Substantia nigra (tissue), 51 donors: ENCODE measurements at places on chromosomes 3 and 15.

GRCh38 chr3:195169011-195169649 lies 101.8 kb downstream of the XXYLT1 start:
- DNase-seq: no peak

- DNase-seq: no peak
Observed at GRCh38 chr3:87173776-87174175, 53.3 kb upstream of the CHMP2B start.

DNA sequence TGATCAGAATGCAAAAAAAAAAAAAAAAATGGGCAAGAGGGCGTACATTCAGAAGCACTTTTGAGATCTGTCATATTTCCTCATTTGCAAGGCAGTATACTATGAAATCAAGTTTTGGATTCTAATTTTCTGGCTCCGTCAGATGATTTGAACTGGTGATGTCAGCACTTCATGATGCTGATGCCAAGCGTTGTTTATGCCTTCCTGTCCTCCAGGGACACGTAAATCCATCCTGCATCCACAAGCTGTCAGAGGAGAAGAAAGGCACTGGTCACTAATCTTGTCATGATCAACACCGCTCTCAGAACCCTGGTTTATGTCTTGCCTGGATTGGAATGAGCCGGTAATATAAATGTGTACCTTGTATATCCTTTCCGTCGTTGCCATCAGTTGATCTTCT lies 152.1 kb upstream of the EPHA3 start:
- DNase-seq: no peak

GRCh38 chr3:80785475-80785874 lies 976.0 kb downstream of the GBE1 start:
- no peak for DNase-seq

DNA sequence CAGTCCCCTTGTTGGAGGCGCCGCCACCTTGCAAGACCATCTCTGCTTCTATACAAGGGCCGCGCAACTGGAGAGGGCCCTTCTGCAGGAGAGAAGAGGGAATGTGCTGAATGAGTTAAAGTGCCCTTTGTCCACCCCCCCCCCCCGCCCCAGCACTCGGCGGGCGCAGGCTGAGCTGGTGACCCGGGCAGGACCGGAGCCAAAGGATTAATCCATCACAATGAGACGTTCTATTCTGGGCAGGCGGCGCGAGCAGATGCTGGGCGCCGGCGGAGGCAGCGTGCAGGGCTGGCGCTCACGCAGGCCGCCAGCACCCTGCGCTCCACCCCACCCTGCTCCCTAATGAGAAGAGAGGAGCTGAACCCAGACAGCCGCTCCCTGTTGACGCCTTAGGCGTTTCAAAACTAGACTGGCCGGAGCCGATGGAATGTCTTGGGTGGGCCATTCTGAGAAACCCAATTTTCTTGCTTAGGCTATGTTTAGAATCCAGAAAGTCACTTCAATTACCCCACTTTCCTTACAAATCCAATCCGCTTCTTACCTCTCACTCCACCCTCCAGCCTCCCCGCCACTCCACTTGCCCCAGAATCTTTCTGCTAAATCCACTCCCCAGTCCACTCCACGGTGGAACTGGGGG lies 32.9 kb downstream of the GJD2 start:
- DNase-seq: peak; percentile 38

DNA sequence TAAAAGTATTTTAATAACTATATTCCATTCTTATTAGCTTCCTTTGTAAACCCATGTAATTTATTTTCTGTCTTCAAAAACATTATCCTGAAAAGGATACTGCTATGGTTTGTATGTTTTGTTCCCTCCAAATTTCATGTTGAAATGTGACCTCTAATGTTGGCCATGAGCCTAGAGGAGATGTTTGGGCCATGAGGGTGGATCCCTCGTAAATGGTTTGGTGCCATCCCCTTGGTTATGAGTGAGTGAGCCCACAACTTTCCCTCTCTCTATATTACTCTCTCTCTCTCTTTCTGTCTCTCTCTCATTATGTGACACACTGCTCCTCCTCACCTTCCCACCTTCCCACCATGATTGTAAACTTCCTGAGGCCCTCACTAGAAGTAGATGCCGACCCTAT lies 357.7 kb downstream of the MFSD1 start:
- no peak for DNase-seq

DNA sequence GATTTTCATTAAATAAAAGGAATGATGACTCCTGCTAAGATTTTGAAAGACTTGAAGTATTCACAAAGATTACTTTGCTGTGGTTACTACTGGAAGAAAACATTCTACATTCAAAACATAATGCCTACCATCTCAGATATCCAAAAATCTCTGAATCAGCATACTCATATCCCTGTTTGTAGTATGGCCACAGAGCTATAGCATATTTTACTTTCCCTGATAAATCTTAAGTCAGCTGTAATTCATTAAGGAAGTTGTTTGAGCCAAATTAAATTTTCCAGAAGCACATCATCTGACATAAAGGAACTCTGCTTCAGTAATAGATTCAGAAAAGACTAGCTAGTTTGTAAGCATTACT lies 942.0 kb downstream of the ROBO1 start:
- no peak for DNase-seq

GRCh38 chr3:18445401-18446148 lies 20.4 kb upstream of the SATB1 start:
- DNase-seq: no peak

DNA sequence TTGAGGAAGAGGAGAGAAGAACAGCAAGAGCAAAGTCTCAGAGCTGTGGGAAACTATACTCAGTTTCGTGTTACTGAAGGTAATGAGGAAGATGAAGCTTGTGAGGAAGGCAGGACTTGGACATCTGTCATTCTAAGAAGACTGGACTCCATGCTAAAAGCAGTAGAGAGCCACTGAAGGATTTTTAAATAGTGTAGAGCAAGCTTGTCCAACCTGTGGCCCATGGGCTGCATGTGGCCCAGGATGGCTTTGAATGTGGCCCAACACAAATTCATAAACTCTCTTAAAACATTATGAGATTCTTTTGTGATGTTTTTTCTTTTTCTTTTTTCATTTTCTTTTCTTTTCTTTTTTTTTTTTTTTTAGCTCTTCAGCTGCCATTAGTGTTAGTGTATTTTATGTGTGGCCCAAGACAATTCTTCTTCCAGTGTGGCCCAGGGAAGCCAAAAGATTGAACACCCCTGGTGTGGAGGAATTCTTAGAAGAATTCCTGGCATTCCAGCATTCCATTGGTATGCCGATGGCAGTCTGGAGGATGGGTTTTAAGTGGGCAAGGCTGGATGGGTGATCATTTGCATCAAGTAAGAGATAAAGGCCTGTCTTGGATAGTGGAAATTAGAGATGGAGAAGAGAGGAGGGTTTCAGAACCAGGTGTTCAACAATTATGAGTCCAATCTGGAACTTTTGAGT lies 6.9 kb upstream of the NFKBIZ start:
- DNase-seq: no peak
